ENCODE measurements at places on chromosomes 3 and 15.

- no peak for DNase-seq
Observed at GRCh38 chr15:48415036-48415886, 84.0 kb downstream of the DUT start.

GRCh38 chr3:16290827-16291196, 25.8 kb downstream of the OXNAD1 start:
- DNase-seq = no peak

DNA sequence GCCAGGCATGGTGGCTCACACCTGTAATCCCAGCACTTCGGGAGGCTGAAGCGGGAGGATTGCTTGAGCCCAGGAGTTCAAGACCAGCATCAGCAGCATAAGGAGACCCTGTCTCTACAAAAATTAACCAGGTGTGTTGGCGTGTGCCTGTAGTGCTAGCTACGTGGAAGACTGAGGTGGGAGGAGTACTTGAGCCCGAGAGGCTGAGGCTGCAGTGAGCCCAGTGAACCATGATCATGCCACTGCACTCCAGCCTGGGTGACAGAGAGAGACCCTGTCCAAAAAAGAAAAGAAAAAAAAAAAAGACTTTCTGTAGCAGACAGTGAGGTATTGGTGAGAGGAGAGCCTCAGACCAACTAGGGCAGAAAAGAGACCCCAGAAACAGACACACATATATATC, 263.8 kb downstream of the XXYLT1 start:
- DNase-seq = no peak

GRCh38 chr3:149965278-149965677, 5.4 kb downstream of the PFN2 start:
- DNase-seq = no peak

GRCh38 chr3:124358156-124358555, 366.2 kb upstream of the ROPN1 start:
- no peak for DNase-seq

- DNase-seq = no peak
Observed at GRCh38 chr3:195075199-195075940, 195.6 kb downstream of the XXYLT1 start.

- DNase-seq = no peak
Observed at GRCh38 chr3:59809710-59810444, 760.1 kb upstream of the CFAP20DC start.
